ENCODE measurements at places on chromosomes 7 and 10. TPM values are rescaled to one million over a fixed set of nuclear protein-coding genes. Genes with fewer than 3 reads are reported as not detected.

SAMD8 gene
- 17.3 TPM for total RNA-seq

TRIL gene
- 1.1 TPM for total RNA-seq

CCZ1B gene
- total RNA-seq = 50.5 TPM

MOSPD3 gene
- total RNA-seq = 4.4 TPM

ASZ1 gene
- not detected for total RNA-seq

UPK3B gene
- total RNA-seq = not detected

NKX6-2 gene
- not detected for total RNA-seq

MSMB gene
- not detected for total RNA-seq

HMX3 gene
- not detected for total RNA-seq

PSAP gene
- 1,088 TPM for total RNA-seq

PDE6C gene
- total RNA-seq = not detected

LBX1 gene
- not detected for total RNA-seq

TRPV5 gene
- total RNA-seq = not detected

AEBP1 gene
- total RNA-seq = 122 TPM

PTF1A gene
- total RNA-seq = not detected

AKR1C4 gene
- not detected for total RNA-seq

ABCC2 gene
- total RNA-seq = 0.15 TPM
